ENCODE measurements at places on chromosomes 6 and 20.
A peak's percentile ranks its signal among the peaks of the same experiment; 100 is the strongest.

- DNase-seq = no peak
Observed at GRCh38 chr6:89745096-89745495, 74.5 kb downstream of the MDN1 start.

GRCh38 chr6:40606526-40606925 lies 19.4 kb upstream of the LRFN2 start:
- DNase-seq = no peak

- no peak for DNase-seq
Observed at GRCh38 chr6:146868671-146869209, 270.0 kb downstream of the ADGB start.

- DNase-seq = no peak
Observed at GRCh38 chr20:58169450-58169849, 59.0 kb downstream of the ANKRD60 start.

GRCh38 chr6:118659513-118660217 lies 8.3 kb upstream of the CEP85L start:
- no peak for DNase-seq

GRCh38 chr6:30769853-30770524 lies 25.6 kb upstream of the IER3 start:
- DNase-seq = no peak

DNA sequence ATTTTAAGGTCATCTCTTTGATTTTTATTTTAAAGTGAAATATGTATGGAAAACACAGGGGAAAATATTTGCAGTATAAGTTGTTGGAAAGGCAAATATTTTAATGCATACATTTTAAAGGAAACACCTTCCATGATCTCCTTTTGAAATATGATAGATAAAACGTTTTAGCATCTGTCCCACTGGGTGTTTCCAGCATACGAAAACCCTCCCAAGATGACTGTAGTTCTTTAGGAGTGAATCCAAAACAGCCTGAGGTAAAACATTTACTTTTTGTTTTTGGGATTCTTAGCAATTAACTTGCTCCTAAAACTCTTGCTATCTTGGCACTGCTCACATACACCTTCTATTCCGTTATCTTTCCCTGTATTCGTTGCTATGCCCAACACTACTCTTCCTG lies 210.0 kb downstream of the EPHA7 start:
- DNase-seq = no peak

- peak; percentile 26 for DNase-seq
Observed at GRCh38 chr20:17679941-17680835, 1.9 kb downstream of the RRBP1 start.

DNA sequence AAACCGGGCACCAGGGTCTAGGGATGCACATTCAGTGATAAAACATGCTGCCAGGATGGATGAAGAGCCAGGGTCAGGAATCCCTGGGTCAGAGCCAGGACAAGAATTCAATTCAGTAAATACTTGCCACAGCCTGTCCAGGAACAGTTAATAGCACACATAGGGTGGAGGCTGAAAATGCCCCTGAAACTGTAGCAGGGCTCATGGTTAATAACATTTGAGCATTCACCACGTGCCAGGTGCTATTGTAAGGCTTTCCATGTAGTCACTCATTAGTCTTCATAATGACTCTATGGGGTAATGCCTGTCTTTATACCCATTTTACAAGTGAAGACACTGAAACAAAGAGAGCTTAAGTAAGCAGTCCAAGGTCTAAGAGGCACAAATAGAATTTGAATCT lies 296.3 kb downstream of the LRFN2 start:
- no peak for DNase-seq

- no peak for DNase-seq
Observed at GRCh38 chr6:1885576-1886011, 275.9 kb downstream of the FOXC1 start.

DNA sequence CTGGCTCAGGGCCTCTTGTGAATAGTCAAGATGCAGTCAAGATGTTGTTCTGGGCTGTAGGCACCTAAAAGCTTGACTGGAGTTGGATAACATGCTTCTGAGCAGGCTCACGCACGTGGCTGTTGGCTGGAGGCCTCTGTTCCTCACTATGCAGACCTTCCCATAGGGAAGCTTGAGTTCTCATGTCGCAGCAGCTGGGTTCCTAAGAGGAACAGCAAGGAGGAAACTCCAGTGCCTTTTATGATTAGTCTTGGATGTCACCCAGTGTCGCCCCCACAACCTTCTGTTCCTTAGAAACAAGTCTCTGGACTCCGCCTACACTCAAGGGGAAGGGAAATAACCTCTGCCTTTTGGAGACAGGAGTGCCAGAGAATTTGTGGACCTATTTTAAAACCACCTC lies 210.7 kb downstream of the BCAS1 start:
- peak; percentile 25 for DNase-seq

GRCh38 chr6:2514965-2515543 lies 235.7 kb downstream of the MYLK4 start:
- DNase-seq = no peak

DNA sequence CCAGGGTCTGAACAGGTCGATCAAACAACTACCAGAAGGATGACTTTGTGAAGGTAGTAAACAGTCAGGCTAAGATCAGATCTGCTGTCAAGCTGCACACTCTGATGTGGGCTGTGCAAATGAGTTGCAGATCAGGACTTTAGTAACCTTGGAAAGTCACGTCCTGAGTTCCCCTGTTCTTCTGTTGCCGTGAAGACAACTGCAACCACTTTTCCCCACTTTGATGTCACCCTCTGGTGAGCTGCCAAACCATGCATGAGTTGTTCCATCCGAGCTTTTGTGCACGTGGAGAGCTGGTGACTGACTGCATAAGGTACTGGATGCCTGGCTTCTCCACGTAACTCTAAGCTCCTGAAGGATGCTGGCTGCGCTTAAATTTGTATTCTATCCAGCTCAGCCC lies 111.0 kb downstream of the CD83 start:
- DNase-seq = no peak

- no peak for DNase-seq
Observed at GRCh38 chr6:167094820-167095637, 27.9 kb upstream of the CCR6 start.

- no peak for DNase-seq
Observed at GRCh38 chr20:41279546-41280225, 37.8 kb downstream of the ZHX3 start.

DNA sequence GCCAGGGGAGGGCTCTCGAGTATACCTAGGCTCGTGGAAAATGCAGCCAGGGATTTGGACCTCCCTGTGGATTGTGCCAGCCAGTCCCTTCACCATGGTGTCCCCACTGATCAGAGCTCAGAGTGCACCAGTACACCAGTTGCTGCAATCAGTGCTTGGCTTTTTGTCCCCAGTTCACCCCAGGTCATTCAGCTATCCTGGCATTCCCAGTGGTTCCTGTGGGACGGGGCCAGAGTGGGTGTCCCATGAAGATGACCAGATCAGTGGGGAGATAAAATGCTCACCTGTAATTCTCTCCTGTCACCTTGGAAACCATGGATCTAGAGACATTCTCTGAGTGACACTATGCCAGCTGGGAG lies 23.8 kb downstream of the MAS1 start:
- no peak for DNase-seq

Data from NCI-H524 treated with DMSO at 0.1 percent for 48 hours (cell line).